ENCODE measurements at places on chromosomes 1 and 21.

DNA sequence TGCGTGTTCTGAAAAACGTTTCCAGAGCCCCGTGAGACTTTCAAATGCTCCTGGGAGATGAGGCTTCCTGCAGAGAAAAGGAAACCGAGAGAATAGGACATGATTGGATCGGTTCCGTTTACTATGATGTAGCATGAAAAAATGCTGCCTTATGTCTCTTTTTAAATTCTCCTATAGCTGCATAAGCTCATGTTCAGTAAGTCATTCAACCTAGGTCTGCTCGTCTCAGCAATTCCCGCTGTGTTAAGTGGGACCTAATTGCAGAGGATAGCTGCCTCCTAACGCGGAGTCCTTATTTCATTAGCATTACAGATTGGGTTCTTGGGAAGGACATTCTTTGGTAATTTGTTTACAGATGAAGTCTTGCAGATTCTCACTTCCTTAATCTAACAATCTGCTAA is 165.3 kb downstream of the GALNT2 start:
- DNase-seq, result no peak

- DNase-seq, result no peak
Observed at GRCh38 chr21:27622631-27623030, 655.7 kb upstream of the ADAMTS5 start.

DNA sequence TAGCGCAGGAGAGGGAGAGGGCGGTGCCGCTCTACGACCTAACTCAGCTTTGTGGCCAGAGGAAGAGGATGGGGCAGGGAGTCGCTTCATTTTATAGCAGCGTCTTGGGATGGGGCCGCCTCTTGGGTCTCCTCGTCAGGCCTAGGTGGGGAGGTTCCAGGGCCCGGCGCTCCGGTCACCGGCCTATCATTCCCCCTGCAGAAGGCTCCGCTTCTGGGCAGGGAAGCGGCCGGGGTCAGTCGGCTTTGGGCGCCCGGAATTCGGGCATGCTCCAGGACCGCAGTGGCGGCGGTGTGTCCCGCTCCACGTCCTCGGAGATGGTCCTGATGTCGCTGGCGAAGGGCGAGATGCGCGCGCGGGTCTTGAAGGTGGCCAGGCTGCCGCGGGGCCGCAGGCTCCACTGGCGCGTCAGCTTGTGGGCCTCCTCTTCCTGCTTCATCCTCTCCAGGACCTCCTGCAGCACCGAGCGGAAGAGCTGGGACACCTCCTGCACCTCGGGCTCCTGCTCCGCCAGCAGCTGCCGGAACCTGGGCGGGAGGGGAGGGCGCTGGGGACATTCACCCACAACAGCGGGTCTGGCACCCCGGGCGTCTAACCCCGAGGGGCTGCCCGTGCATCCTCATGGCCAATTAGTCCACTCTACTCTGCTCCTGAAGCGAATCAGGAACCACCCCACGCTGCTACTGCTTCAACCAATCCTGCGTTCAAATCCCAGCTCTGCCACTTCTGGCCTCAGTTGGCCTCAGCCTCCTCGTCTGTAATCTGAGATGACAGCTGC is 13.0 kb downstream of the RD3 start:
- DNase-seq, result no peak

DNA sequence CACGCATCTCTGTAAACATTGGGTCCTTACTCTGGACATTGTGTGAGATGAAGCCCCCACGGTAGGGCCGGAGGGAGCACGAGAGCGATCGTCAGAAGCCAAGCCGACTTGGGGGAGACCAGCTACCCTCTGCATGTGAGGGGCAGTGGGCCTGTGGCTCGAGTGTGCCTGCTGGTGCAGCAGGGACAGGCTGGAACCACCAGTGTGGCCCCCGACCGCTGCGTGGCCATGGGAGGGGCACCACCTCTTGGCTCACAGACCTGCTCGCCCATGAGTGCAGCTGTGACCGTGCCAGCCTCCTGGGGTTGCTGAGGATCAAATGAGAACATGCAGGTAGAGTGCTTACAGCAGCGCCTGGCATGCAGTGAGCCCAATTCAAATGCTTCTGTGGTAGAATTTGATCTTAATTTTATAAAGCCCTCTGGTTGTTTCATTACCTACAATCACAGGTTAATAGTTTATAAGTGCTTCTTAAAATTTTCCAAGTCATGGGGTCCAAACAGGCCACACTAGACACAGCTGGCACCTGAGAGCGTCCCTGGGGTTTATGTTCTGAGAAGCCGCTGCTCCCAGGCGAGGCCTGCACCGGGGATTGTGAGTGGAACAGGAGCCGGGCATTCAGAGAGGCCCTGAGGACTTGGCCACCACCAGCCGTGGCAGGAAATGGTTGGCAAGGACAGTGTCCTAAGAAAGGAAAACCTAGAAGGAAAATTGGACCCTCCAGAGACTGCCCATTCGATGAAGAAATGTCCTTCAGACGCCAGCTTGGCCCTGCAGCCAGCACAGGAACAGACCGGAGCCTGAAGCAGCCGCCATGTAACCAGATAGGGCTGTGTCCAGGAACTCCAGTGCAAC is 22.6 kb upstream of the ADARB1 start:
- no peak for DNase-seq

GRCh38 chr1:221724931-221725605 is 16.8 kb downstream of the DUSP10 start:
- no peak for DNase-seq

DNA sequence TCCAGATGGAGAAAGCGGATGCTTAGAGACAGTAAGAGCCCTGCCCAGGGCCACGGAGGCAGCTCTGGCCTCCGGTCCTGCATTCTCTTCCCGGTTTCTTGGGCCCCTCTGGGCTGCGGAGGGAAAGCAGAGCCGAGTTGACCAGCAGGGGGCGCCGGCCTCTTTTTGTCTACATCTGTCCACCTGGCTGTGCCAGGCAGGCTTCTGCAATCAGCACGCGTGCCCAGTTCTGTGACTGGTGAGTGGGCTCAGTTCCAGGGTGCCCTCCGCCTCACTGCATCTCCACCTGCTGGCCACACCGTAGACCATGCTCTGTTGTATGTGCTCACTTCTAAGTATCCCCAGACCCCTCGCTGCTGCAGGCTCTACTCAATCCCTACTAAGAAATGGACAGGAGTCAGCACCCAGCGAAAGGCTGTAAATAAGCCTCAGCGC is 6.7 kb upstream of the HUNK start:
- no peak for DNase-seq

DNA sequence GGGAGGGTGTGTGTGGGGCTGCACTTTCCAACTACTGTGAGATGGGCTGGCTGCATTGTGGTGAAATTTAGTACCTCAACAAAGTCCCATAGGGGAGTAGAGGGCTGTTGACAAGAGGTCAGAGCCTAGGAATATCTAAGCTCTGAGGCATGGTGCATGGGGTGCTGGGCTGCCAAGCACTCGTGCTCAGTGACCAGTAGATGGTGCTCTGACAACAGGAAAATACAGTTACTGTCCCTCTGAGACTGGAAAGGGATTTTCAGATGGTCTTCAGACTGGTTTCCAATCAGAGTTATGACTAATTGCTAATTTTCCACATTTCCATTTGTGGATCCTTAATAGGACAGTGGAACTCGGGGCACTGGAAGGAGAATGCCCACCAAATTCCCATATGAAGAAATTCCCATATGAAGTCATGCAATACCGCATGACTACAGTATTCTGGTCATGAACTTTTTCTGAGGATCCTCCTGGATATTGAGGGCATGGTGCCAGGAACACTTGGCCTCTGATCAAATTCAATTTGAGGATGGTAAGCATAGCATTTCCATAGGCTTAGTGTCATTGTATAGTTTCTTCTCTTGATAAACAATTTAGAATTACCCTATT is 4.1 kb upstream of the CACNA1E start:
- DNase-seq, result peak; percentile 33

GRCh38 chr1:116367256-116367945 is 5.6 kb upstream of the ATP1A1 start:
- no peak for DNase-seq

- DNase-seq, result no peak
Observed at GRCh38 chr1:155043301-155043702, 7.8 kb upstream of the ADAM15 start.

DNA sequence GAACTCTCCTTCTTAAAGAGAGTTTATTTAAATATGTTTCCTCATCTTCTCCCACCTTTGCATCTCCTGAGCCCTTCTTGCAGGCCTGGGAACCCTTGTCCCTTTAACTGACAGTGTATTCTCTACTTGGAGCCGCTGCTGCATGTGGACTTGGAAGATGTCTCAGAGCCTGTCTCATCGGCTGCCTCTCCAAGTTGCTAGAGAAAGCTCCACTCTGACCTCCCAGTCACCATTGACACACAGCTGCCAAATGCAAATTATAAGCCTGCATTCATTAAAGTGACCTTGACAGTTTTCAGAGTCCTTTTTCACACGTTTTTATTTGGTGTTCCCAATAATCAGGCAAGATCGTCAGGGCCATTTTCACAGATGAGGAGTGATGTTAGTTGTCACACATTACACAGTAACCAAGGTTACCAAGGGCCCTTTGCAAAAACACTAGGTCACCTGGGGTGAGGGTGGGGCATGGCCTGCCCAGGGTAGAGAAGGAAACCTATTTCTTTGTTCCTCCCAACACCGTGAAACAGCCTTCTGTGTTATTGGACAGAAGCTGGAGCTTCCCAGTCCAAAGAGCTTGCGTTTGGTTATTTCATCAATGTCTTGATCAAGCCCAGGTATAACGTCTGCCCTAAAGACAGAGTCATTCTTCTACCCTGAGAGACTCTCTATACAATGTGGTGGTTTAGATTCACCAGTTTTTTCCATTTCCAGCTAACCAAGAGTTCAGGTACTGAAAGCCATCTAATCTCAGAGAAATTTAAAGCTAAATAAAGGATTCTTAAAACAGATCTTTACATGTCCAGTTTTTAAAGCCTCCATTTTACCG is 164.1 kb downstream of the GALNT2 start:
- no peak for DNase-seq

DNA sequence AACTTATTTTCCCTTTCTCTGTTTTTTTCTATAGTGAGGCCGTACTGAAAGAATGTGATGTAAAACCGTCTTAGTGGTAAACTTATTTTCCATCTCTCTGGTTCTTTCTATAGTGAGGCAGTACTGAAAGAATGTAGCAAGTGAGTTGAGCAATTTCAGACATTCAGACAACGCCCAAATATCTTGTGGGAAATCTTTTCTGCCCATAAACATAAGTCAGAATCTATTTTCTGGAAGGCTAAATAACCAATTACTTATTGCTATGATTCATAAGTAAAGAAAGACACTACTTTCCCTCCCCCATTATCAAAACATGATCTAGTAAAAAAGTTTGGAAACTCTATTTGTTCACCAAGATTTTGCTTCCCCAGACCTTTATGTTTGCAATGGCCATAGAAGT is 18.8 kb upstream of the SCCPDH start:
- no peak for DNase-seq

GRCh38 chr1:19618428-19618827 is 25.7 kb upstream of the NBL1 start:
- DNase-seq, result no peak

DNA sequence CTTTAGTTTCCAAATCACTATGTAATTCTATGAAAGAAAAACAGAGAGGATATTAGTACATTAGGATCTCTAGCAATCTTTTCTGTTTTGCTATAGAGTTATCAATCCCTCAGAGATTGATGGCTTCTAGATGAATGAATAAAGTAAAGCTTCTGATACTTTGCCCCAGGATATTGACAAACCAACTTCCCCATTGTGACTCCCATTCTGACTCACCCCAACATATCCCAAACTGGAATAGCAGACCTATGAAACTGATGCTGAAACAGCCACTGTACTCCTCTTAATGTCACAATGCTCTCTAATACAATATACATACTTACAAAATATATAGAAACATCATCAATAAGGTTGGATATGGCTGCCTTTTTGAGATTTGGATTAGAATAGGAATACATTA is 442.1 kb upstream of the NR5A2 start:
- DNase-seq, result no peak

DNA sequence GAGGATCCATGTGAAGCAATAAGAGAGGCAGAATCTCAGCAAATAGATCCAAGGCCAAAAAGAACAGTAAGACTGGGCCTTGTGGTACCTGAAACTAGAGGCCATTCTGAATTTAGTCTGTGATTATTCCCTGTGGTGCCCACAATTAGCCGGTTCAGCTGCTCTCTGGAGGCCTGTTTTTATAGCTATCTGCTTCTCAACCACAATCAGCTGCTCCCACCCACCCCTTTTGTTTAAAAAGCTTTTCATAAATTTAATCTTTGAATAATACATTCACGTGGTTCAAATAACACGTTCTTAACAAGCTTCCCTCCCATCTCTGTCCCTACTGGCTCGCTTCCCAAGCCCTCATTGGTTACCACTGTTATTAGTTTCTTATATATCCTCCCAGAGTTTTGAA is 18.0 kb downstream of the UBE2T start:
- no peak for DNase-seq

DNA sequence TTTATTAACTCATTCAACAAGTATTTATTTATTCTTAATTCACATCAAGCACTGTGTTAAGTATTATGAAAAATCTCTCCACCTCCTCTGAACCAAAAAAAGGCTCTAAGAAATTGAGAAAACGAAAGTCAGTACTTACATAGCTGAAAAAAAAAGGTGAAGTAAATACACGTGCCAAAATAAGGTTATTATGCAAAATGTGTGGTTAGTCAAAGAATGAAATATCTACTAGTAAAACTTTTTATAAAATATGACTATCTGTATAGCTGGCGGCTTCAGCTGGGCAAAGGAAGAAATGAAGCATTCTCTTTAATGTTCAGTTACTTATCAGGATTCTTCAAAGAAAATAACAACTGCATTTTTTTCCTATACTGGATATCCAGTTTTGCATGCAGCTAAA is 35.5 kb upstream of the ASPM start:
- no peak for DNase-seq

GRCh38 chr1:217135569-217135915 is 412.3 kb upstream of the ESRRG start:
- DNase-seq, result no peak

DNA sequence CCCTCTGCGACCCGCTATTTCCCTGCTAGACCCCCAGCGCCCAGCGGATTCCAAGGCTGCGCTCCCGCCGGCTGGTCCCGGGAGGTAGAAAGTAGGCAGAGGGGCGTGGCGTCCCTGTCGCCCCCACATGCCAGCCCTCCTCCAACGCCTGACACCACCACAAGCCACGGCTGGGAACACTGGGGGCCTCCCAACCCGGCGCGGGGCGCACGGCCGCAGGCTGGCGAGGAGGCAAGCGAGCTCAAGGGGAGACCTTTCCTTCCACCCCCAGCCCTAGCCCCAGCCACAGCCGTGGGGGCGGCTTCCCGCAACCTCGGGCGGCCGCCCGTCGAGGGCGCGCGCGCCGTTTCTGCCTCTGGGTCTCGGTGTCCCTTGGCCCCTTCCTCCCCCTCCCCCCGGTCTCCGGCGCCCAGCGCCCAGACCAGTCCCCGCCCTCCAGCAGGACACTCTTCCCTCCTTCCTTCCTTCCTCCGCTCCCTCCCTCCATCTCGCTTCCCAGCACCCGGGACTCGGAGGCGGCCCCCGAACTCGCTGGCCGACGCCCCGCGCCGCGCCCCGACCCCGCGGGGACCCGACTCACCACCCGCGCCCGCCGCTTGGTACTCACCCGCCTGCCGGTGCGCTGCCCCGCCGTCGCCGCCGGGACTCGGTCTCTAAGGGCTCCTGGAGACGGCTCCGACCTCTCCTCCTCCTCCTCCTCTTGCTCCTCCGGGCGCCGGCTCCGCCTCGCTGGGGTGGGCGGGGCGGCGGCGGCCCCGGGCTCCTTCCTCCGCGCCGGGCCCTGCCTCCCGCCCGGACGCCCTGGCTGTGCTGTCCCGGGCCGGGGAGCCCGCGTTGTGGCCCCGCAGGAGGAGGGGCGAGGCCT is at the start of gene GNG12:
TSS of gene GNG12 (minus strand) at position 731 of the 865 bp plus-strand sequence. CDS start 125,781 bp downstream, outside the sequence.
- DNase-seq, result peak; percentile 65

All from amygdala (tissue), 56 donors.